ENCODE measurements at places on chromosomes 1 and 21.

DNA sequence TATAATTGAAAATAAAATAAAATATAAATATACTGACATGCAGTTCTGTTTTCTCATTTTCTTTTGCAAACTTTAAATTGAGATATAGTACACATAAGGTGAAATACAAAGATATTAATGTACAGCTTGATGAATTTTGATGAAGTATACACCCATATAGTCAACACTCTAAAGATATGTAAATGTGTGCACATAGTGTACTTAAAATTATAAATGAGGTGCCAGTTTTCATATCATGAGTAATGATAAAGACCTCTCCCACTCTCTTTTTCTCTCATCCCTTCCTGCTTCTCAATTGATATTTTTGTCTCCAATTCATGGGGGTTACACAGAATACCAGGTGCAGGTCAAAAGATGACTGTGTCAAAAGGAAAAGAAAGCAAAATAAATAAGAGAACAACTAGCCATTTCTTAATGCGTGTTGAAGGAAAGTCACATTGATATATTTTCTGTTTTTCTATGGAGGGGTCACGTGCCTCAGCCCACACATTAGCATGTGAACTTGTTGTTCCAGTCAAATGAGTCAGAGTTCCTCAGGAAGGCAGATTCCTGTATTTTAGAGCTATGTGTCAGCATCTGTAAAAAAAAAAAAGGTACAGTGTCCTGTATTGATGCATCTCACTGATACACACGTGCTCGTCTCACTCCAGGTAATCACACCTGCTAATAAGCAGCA, 64.3 kb upstream of the HOOK1 start:
- DNase-seq: no peak

DNA sequence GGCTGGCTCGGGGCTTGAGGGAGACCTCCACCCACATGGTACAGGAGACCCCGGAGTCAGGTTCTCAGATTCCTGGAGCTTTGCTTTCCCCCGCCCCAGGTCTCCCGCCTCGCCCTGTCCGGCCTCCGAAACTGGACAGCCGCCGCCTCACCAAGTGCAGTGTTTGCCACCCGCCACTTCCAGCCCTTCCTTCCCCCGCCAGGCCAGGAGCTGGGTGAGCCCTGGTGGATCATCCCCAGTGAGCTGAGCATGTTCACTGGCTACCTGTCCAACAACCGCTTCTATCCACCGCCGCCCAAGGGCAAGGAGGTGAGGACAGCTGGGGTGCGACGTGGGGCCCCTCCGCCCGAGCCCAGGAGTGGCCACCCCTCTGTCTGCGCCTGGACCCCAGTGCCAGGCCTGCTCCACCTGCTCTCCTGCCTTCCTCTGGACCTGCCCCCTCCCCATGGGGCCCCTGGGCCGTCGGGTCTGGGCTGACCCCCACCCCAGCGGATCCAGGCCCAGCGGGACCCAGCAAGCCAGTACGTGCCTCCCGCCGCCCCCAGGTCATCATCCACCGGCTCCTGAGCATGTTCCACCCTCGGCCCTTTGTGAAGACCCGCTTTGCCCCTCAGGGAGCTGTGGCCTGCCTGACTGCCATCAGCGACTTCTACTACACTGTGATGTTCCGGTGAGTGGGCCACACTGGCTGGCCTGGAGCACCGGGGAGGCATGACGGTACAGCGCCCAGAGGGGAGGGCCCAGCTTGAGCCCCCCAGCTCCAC, 8.7 kb downstream of the SELENON start:
- DNase-seq: no peak

DNA sequence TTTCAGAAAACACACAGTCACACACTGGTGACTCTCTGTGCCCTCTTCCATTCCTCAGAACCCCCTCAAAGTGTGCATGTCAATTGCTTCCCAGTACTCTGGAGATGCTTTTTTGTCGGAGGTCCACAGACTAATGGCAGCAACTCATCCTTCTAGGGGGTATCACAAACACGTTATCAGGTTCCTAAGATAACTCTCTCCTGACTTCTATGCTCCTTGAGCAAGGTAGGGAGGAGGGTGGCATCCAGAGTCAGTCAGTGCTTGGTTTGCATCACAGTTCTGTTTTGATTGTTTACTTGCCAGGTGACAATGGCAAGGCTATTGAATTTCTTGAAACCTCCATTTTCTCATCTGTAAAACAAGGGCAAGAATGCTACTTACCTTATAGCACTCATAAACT, 39.4 kb upstream of the DYNLT5 start:
- DNase-seq: no peak

- DNase-seq: no peak
Measured at GRCh38 chr1:181062836-181063428, 25.6 kb upstream of the IER5 start.

- no peak for DNase-seq
Measured at GRCh38 chr1:199290186-199290585, 651.3 kb downstream of the PTPRC start.

DNA sequence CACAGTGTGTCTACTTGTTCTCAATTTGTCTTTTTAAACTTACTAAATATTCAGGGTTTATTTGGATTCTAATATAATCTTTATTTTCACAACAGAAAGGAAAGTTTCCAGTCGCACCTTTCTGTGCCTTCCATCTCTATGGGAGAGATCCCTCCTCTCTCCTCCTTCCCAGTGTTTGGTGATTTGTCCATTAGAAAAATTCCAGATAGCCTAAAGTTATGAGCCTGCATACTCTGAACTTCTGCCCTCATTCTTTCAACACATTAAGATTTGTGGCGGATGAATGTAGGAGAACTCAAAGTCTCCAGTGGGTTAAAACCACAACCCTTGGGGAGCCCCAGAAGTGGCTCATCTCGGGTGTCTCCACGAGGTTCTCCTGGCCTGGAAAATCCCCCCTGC, 3.6 kb downstream of the NHLH2 start:
- no peak for DNase-seq

- no peak for DNase-seq
Measured at GRCh38 chr1:112431038-112431437, 35.0 kb downstream of the CTTNBP2NL start.

GRCh38 chr1:14982029-14982428, 171.5 kb upstream of the TMEM51 start:
- no peak for DNase-seq

DNA sequence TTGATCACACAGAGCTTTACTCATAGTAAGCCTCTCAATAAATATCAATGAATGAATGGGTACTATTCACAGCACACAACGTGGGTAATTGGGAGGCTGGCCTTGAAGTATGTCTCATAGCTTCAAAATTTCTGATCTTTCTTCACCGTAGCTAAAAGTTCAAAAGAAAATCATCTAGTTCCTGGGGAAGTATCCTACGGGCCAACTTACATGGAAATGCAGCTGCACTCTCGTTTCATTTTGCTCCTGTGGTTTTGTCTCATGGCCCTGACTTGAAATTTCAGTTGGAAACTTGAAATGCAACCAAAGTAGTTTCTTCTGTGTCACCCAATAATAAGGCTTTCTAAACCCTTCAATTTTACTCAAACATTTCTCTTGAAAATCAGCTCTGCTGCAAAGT, 76.1 kb upstream of the CNIH3 start:
- DNase-seq: no peak

- DNase-seq: no peak
Measured at GRCh38 chr1:42825036-42825851, 8.0 kb upstream of the SVBP start.

DNA sequence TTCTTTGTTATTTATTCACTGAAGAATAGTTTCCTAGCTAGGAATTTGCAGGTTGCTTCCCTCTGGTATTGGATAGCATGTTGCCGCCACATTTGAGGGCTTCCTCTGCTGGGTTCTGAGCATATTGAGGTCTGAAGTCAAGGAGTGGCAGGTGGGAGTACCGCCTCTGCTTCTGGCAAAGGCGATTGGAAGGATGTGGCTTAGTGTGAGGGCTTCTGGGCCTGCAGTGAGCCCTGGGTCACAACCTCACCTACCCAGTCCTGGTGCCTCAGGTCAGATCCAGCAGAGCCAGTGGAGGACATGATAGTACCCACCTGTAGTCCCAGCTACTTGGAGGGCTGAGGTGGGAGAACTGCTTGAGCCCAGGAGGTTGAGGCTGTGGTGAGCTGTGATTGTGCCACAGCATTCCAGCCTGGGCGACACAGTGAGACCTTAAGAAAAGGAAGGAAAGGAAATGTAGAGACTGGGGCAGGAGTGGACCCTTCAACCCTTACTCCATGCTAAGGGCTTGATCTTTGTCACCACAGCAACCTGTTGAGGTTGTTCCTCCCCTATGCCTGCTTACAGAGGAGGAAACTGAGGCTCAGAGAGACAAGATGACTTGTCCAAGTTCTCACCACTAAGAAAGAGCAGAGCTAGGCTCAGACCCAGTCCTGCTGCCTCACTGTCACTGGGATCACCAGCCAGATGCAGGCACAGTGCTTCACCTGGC, 22.8 kb downstream of the A3GALT2 start:
- DNase-seq: no peak

DNA sequence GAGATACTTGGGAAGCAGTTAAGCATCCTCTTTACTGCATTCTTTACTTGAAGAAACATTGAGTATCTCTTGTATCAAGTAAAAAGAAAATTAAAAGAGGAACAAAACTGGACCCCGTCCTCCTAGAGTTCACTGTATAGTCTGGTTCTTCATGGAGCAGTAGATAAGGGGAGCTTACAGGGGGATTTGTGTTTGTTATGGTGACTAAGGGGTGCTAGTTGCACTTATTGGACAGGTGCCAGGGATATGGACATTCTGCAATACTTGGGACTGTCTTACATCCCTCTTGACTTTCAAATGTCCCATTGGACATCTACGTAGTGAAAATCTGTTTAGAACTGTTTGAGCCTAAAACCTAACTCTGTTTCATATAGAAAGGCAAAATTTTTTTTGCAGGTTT, 67.2 kb downstream of the ALG14 start:
- DNase-seq: no peak

GRCh38 chr1:207918011-207918410, 7.1 kb upstream of the CD34 start:
- DNase-seq: no peak

DNA sequence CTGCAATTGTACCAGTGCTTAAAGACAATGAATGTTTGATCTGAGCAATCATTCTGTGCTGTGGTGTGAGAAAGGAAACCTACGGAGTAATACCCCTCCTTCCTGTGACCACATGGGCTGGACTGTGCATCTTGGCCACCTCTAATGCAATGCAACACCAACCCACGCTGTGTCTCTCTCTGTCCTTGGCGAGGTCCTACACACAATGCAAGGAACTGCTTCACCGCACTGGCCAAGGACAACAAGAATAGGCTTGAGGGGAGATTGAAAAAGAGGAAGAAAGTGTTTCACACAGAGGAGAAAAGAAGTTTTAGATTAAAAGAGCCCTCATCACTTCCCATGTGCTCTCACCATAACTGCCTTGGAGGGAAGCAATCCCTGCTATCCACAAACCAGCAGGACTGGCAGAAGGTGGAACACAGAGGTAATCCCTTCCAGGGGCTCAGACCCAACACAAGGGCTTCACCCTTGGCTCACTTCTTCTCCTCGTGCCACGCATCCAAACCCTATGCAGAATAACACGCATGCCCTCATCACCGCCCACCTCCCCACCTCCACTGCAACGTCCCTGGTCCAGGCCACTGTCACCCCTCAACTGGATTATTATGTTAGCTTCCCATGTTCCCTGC, 112.5 kb upstream of the ERG start:
- DNase-seq: no peak

DNA sequence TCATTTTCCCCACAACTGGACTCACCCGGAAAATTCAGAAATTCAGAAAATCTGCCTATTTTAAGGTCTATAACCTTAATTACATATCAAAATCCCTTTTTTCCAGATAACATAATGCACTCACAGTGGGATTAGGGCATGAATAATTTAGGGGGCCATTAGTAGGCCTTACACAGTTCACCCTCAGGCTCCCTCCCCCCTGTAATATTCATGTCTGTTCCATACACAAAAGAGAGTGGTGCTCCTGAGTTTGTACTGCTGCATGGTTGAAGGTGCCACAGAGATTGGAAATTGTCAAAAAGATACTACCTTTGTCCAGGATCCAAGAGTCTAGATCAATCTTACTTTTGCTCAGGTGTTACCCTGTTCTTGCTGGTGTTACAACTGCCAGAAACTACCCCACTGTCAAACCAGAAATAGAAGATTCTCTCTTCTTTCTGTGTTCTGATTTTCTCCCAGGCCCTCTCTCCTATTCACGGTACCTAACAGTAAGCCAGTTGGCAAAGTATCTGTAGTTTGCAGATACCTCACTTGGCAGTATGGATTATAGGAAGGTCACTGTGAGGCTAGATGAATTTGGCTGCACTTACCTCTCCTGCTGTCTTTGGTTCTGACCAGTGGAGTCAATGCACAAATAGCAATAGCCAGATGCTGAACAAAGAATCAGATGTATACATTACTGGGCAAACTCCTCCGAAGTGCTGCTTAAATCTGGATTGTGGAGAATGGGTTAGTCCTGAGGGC, 53.2 kb downstream of the C1orf198 start:
- DNase-seq: no peak

DNA sequence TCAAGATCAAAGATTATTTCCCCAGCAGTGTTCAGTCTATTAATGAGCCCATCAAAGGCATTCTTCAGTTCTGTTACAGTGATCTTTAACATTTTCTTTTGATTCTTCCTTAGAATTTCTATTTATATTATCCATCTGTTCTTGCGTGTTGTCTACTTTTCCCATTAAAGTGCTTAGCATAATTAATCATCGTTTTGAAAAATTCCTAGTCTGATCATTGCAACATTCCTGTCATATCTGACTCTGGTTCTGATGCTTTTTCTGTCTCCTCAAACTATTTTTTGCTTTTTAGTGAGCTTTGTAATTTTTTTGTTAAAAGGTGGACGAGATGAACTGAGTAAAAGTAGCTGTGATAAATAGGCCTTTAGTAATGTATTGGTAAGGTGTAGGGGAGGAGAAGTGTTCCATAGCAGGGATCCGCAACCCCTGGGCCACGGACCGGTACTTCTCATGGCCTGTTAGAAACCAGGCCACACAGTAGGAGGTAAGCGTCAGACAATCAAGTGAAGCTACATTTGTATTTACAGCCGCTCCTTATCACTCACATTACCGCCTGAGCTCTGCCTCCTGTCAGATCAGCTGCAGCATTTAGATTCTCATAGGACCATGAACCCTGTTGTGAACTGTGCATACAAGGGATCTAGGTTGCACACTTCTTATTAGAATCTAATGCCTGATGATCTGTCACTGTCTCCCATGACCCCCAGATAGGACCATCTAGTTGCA, 163.3 kb downstream of the PIK3R3 start:
- no peak for DNase-seq

DNA sequence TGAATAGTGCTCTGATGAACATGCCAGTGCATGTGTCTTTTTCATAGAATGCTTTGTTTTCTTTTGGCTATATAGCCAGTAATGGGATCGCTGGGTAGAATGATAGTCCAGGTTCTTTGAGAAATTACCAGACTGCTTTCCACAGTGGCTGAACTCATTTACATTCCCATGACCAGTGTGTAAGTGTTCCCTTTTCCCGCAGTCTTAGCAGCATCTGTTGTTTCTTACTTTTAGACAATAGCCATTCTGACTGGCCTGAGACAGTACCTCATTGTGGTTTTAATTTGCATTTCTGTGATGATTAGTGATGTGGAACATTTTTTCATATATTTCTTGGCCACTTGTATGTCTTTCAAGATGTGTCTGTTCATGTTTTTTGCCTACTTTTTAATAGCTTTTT, 784.5 kb downstream of the USP25 start:
- no peak for DNase-seq

Data from activated CD4-positive, CD25-positive, alpha-beta regulatory T cell treated with anti-CD3 and anti-CD28 coated beads, Interleukin-2, amount 50 U/mL, for 72 hours (primary cell).